Islet precursor cell (in vitro differentiated cells): ENCODE measurements at places on chromosomes 13 and 19.

GRCh38 chr13:25864116-25864515, 187.7 kb downstream of the SHISA2 start:
- DNase-seq = no peak

DNA sequence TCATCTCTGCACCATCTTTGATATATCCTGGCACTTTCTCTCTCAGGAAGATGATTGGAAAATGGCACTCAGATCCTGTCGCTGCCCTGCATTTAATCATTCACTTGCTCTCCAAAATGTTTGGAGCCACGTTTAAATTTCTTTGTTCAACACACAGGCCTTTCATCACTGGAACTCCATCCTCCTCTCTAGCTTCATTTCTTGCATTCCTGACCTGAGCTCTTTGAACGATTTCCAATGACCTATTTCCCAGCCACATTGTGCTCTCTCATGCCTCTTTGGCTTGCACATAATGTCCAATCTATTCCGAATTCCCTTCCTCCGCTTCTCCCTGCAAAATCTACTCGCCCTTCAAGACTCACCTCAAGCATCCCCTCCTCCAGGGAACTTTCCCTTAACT, 287.4 kb upstream of the NBEA start:
- no peak for DNase-seq

DNA sequence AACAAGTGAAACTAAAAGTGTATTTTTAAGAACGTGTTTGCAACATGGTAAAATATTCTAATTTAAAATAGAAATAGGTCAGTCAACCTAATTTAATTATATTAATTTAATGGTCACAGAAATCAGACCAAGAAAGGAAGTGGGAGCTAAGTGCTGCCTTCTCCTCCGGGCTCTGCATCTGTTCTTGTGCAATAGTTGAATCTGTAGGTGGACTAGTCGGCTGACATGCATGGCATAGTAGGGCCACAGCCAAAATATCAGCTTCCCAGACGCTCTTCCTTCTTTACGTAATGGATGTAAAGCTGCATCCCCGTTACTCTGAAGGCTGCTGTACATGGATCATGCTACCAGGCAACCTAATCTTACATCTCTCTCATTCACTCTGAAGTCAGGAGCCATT, 47.3 kb downstream of the COL4A1 start:
- DNase-seq = no peak

DNA sequence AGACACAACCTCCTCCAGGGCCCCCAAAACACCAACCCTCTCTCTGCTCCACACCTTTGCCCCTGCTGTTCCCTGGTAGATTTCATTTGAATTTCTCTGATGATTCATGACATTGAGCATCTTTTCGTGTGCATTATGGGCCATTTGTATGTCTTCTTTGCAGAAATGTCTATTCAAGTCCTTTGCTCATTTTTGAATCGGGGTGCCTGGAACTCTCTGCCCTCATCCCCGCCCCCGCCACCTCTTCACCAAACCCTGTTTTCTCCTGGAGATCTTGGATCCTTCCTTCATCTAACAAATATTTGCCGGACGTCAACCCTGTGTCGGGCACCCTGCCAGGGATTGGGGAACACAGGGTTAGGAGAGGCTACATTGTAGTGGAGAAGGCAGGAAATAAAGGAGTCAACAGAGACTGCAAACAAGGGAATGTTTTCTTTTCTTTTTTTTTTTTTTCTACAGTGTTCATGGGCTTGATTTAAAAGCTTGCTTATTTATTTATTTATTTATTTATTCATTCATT, 25.5 kb upstream of the SLC1A5 start:
- DNase-seq = no peak

DNA sequence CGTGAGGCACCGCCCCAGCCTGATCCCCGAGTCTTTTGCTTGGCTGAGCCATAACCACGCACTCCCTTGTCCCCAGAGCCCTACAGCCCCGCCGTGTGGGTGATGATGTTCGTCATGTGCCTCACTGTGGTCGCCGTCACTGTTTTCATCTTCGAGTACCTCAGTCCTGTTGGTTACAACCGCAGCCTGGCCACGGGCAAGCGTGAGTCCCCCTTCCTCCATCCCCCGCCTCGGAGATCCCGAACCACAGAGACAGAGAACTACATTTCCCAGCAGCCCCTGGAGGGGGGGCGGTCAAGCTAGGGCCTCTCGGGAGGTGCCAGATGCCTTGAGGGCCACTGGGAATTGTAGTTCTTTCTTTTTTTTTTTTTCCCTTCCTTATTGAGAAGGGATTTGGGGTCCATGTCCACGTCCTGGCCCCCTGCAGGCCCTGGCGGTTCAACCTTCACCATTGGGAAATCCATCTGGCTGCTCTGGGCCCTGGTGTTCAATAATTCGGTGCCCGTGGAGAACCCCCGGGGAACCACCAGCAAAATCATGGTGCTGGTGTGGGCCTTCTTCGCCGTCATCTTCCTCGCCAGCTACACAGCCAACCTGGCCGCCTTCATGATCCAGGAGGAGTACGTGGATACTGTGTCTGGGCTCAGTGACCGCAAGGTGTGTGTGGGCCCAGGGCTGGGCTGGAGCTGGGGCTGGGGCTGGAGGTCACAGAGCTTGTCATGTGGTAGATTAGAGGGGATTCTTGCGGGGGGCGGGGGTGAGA, 25.9 kb downstream of the GRIN2D start:
- peak; percentile 75 for DNase-seq

GRCh38 chr13:29513002-29513980, 82.2 kb downstream of the SLC7A1 start:
- DNase-seq = peak; percentile 87

GRCh38 chr13:58085274-58085673, 453.7 kb downstream of the PCDH17 start:
- DNase-seq = no peak

GRCh38 chr19:862581-863314, 3.3 kb downstream of the CFD start:
- peak; percentile 71 for DNase-seq

- no peak for DNase-seq
Observed at GRCh38 chr13:42377640-42378382, 105.9 kb downstream of the AKAP11 start.

GRCh38 chr19:9828551-9829063, 889 bp downstream of the UBL5 start:
- no peak for DNase-seq
